ENCODE measurements at places on chromosomes 3 and 15.

- DNase-seq, result no peak
Observed at GRCh38 chr3:39809995-39810595, 686 bp downstream of the MYRIP start.

DNA sequence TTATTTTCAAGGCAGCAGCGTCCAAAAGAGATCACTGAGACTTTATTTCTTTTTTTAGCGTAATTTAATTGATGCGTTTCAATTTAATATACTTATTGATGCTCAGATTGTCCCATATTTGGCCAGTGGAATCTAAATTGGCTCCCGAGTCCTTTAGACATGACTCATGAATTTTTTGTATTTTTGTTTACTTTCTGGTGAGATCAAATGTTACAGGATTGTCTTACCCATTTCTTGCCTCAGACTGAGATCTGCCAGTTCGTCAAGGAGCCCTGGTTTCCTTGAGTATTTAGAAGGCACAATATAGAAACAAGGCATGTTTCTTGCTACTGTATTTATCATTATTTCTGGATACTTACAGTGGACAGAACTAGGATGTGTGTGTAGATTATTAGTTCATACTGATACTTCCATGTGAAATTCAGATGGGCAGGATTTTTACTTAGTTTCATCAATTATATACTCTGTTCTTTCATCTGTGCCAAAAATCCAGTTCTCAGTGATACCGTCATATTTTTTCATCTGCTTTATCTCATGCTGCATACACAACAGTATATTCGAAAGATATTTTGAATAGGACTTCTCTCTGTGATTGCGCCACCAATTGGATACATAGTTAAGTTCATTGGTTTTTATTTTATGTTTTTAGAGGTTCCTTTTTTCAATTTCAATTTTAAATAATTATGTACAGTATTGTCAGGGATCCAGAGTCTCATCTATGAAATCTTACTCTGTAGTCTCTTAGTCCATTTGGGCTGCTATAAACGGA lies 436.9 kb upstream of the C2CD4B start:
- no peak for DNase-seq

GRCh38 chr3:30407651-30408050 lies 198.8 kb upstream of the TGFBR2 start:
- DNase-seq, result no peak

GRCh38 chr15:70443486-70444273 lies 319.7 kb downstream of the UACA start:
- DNase-seq, result no peak

DNA sequence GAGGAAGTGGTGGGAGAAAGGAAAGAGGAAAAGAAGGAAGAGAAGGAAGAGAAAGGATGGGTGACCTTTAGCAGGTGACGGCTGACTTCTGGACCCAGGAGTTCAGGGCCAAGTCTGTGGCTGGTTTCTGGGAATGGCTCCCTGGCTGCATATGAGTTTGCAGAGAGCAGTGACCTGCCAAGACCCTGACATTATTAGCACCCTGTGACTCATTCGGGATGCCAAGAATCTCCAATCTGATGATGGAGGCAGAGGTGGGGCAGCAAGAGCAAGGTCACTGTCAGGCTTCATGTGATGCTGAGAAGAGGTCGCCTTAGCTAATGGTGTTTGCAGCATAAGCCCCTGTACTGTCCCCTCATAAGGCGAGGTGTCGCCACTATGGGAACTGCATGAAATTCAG lies 42.6 kb downstream of the MYZAP start:
- DNase-seq, result no peak
